ENCODE measurements at places on chromosomes 3 and 15.

GRCh38 chr15:73621286-73621826 is 11.8 kb downstream of the NPTN start:
- DNase-seq = no peak

GRCh38 chr3:127196466-127197299 is 3.8 kb downstream of the PRR23E start:
- DNase-seq = no peak

DNA sequence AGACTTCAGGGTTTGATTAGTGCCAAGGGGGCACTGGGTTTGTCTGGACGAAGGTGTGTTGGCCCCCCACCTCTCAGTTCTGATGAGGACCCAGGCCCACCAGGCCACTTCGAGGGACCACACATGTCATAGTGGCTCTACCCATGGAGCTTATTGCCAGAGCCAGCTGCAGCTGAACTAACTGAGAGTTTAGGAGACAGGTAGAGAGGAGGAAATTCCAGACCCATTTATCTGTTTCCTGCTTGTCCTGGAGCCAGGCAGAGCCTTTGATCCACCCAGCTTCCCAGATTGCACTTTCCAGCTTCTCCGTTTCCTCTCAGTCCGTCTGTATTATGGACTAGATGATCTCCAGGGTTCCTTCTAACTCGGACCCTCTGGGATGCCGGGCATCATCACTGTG is 20.9 kb downstream of the SLC24A1 start:
- no peak for DNase-seq

GRCh38 chr15:41849204-41849603 is 10.6 kb downstream of the PLA2G4B start:
- no peak for DNase-seq

- no peak for DNase-seq
These were observed 145.3 kb downstream of the TJP1 start for GRCh38 chr15:29676961-29677402.

DNA sequence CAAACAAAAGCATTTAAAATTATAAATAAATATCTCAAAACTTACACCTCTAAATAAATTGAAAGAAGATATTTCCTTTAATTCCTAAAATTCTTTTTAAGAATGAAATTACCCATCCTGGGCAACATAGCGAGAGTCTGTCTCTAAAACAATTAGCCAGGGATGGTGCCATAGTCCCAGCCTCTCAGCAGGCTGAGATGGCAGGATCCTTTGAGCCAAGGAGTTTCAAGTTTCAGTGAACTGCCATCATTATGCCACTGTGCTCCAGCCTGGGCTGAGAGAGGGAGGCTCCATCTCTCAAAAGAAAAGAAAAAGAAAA is 25.4 kb downstream of the AADAC start:
- no peak for DNase-seq

DNA sequence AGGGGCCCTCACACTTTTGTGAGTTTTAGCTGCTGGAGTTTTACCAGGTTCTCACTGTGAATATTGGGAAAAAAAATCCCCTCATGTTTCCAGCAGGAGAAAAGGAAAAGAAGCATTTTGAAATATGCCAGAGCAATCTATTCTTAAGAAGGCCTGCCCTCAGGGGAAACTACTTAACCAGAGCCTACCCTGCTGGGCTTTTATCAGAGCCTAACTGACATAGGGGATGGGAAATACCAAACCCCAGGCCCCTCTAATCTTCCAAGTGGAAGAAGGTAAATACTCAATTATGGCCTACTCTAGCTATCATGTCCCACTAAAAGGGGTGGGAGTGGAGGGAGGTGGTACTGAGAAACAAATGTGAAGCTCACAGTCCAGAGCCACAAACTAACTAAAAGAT is 68.7 kb upstream of the NMNAT3 start:
- no peak for DNase-seq

DNA sequence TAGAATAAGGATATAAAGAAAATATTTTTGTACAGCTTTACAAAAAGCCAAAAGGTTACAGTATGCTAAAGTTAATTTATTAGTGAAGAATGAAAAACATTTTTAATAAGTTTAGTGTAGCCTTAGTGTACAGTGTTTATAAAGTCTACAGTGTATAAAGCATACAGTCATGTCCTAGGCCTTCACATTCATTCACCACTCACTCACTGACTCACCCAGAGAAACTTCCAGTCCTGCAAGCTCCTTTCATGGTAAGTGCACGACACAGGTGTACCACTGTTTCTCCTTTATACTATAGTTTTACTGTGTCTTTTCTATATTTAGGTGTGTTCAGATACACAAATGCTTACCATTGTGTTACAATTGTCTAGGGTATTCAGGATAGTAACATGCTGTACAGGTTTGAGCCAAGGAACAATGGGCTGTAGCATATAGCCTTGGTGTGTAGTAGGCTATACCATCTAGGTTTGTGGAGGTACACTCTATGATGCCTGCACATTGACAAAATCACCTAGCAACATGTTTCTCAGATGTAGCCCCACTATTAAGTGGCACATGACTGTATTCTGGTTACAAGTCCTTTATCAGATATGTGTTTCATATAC is 197.1 kb upstream of the KBTBD8 start:
- no peak for DNase-seq

- no peak for DNase-seq
These were observed 302.3 kb upstream of the ICE2 start for GRCh38 chr15:60781211-60781713.

DNA sequence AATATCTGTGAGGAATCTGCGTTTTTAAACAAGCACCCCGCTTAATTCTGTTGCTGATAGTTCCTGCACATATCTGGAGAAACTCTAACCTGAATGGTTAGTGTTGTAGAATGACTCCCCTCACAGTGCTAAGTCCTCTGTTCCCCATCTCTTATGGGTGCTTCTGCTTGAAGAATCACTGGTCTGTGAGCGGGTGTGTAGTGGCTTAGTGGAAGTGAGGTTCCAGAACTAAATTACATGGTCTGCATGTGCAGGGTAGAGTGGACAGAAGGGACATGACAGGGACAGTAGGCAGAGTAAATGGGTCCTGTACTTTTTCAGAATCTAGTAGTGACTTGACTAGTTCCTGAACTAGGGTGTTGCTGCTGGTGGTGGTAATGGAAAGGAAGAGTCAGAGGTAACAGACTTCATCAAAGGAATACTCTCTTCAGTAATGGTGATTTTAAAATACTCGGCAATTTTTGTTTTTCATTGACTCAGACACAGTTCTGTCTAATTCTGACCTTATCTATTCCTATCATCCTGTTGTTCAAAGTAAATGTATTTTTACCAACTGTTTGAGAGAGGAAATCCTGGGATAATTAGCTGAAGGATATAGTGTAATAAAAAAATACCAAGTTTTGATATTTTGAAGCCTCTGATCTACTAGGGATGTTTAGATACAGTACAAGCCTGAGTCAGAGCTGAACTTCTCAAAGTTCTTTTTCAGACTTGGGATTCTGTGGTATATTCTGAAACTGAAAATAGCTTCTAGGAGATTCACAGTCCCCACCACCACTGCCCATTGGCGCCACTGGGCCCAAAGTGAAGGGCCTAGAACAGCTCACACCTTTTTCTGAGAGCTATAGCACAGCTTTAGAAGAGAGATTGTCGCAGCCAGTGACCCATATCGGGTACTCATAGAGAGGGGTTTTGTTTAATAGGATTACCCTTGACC is 55.5 kb downstream of the FNDC3B start:
- no peak for DNase-seq

DNA sequence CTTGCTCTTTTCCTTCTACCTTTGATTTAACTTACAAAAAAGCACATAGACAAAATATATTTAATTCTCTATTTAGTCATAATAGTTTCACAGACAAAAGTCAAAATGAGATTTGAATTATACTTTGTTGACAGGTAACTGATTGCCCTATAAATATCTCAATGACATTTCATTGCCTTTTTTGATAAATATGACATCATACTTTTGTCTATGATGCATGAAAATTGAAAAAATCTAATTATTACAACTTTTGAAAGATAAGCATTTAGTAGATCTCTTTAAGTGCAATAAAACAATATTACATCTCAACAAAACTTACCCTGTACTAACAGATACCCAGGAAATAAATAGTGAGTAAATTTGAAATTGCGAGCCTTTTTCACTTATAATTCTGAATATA is 147.9 kb downstream of the SERPINI1 start:
- no peak for DNase-seq

DNA sequence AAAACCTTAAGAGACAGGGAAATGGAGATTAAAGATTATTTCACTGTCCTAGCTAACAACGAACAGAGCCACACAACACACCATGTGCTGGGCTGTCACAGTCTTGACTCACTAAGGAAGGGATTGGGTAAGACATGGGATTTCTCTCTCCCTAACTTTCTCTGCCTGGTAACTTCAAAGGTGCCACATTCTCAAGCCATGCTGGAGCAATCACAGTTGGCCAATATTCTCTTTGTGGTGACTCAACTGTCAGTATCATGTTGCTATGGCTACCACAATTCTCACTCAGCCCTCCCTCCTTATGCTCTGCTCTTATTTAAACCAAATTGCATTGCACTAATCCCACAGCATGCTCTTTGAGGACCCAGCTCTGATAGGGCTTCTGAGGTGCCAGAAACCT is 74.0 kb downstream of the OXNAD1 start:
- DNase-seq = peak; percentile 71

DNA sequence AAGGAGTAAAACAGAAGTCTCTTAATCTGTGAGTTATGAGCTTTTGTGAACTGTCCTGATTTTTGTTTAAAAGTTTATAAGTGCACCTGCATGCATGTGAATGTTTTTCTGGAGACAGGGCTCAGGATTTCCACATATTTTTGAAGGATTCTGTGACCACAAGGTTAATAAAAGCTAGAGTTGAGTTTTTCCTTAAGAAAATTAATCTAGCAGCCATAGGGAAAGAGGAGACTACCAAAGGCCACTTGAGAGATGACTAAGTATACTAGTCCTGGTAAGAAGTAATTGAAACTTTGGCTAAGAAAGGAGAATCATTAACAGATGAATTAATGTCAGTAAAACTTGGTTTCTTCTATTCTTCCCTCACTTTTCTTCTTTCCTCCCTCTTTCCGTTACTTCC is 176.8 kb upstream of the EPHA3 start:
- DNase-seq = no peak

- no peak for DNase-seq
These were observed 62.0 kb upstream of the CSTA start for GRCh38 chr3:122263058-122263457.

- DNase-seq = no peak
These were observed 353.3 kb downstream of the LPP start for GRCh38 chr3:188507244-188507720.

DNA sequence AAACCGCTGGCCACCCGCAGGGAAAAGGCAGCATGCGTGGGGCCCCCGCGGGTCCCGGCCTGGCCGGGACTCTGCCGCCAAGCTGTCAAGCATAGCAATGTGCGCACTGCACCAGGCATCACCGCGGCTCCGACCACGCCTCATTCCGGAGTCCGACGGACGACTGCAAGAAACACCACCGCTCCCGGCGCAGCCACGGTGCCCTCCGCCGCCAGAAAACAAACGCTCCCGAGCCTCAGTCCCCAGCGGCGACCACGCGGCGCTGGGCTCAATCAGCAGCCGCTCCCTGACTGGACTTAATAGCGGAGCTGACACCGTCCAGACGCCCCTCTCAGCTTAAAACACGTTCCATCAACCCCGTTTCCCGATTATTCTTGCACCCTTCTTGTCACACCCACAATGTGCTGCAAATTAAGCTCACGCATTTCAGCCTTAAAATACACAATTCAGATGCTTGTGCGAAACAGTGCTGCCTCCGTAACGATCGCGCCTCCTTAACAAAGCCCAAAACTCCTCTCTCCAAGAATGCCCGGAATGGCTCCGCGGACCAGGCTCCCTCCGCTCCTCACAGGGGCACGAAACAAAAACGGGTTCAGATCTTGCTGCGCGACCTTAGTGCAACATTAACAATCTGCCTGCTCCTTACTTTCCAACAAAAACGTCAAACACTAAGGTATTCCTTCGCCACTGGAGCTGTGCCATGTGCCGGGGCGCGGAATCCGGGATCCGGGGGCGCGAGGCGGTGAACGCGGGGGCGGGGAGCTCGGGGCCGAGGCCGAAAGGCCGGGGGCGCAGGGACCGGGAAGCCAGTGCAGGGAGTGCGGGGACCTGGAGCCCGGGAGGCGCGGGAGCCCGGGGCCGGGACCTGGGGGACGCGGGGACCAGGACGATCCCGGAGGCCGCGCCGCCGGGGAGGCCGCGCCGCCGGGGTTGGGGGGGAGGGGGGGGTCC is 655 bp downstream of the CYFIP1 start:
- DNase-seq = no peak

GRCh38 chr3:160804762-160805161 is 48.7 kb downstream of the PPM1L start:
- no peak for DNase-seq

DNA sequence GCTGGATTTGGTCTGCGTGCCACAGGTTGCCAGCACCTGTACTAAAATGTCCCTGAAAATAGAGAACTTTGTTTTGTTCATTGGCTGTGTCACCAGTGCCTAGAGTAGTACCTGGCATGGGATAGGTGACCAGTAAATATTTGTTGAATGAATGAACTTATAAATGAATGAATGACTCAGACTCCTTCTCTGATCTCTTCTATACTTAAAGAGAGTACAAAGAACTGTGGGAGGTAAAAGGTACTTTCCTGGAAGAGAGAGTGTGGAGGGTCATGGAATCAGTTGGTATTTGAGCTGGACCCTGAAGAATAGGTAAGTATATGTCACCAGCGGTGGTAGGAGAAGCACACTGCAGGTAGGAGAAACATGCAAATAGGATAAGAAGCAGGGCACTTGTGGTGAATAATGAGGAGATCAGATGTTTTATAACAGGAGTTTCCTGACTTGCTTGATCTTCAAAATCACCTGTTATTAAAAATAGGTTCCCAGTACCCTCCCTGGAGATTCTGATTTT is 149.4 kb downstream of the LPP start:
- DNase-seq = no peak

Data from Jurkat, Clone E6-1 (cell line).